ENCODE measurements at places on chromosomes 1 and 21.

DNA sequence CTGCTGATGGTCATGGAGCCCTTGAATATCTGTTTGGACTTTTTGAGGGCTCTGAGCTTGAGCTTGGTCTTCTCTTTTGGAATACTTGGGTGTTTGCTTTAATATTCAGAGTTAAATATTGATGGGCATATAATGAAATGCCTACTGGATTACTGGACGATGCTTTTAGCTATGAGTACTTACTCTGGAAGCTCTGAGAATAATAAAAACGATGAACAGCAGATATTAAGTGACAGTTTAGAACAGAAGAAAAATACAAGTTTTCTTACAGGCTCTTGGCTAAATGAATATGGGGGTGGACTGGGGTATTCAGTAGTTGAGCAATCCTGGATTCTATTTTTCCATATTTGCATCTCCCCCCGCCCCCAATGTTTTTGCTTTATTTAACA, 20.7 kb downstream of the GALNT2 start:
- no peak for DNase-seq

GRCh38 chr1:246182149-246182851, 324.8 kb downstream of the SMYD3 start:
- DNase-seq: no peak

GRCh38 chr1:201371276-201371675, 6.2 kb downstream of the TNNT2 start:
- no peak for DNase-seq

GRCh38 chr21:17388226-17388625, 124.6 kb upstream of the CXADR start:
- DNase-seq: no peak

- DNase-seq: no peak
Observed at GRCh38 chr1:30451532-30452125, 271.8 kb downstream of the MATN1 start.

DNA sequence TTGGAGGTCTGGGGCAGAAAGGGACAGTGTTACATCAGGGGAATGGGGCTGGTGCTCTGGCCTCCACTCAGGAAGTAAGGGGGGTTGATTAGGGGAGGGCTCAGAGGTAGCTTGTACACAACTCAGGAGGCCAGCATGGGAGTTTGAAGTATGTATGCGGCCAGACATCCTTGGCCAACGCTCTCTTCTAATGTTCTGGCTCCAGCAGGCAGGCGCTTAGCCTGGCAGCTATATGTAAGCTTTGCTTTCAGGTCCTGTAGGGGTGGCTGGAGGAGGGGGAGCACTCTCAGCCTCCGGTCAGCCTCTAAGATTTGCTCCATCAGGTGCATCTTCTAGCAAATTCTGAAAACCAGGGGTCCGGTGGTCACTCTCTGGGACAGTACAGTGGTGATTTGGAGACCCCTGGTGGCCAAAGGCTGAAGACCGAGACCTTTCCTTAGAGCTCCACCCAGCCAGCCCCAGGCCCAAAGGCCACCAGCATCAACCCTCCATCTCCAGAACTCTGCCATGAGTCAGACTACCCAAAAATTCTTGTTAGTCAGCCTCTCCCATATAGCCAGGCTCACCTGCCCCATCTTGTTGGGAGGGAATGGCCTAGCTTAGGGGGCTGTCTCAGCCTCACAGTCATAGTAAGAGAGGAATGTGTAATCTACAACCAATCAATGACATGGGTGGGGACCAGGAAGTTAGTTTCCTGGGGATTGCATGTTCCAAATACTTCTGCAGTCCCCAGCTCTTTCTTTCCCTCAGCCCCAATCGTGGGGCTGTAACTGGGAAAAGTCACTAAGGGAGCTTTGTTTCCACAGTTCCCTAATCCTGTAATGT, 9.7 kb upstream of the COL8A2 start:
- DNase-seq: peak; percentile 91

DNA sequence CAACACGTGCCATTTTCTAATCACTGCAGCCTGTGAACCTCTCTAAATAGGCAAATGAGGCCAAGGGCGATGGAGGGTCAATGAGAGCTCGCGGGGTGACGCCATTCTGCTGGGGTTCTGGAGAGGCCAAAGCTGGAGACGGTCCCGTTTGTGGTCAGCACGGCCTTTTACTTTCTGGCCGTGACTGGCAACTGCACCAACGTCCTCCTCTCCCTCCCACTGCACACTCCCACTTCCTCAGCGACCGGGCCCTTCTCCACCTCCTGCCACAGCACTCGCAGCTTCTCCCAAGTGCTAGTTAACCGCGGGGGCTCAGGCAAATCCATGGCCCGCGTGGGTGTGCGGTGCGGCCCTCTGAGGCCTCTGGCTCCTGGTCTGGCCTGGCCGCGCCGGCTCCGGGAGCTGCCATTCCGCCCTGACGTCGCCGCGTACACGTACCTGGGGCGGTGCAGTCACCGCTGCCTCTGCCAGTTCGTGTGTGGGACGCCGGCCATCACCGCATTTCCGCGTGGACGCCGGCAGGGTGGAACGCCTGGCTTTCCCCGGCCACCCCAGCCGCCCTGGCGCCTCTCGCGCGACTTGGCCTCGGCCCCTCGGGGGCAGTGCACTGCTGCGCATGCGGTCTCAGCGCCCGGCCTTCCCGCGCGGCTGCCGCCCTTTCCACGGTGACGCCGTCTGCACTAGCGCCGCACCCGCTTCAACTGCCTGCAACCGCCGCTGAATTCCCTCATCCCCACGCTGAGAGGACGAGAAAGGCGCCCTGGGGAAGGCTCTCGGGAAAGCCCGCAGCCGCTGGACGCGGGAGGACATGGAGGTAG, 18.2 kb downstream of the OR2C3 start:
- no peak for DNase-seq

- DNase-seq: no peak
Observed at GRCh38 chr1:212291505-212292134, 6.4 kb downstream of the PPP2R5A start.

DNA sequence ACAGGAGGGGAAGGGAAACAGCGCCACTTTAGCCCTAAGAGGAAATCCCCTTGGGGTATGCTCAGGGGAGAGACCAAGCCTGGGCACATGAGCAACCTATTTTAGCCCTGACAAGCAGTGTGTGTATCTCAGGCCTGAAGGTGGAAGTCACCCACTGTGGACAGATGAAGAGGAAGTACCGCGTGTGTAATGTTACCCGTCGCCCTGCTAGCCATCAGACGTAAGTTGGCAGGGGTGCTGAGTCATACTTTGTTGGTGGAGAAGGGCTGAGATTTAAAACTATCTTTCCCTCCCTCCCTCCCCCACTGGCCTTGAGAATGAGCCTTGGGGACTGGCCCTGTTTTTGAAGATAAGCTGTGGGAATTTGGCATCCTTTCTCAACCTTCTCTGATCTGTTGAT, 11.2 kb downstream of the AGO1 start:
- no peak for DNase-seq

GRCh38 chr1:2300851-2301606, 72.9 kb downstream of the SKI start:
- no peak for DNase-seq

DNA sequence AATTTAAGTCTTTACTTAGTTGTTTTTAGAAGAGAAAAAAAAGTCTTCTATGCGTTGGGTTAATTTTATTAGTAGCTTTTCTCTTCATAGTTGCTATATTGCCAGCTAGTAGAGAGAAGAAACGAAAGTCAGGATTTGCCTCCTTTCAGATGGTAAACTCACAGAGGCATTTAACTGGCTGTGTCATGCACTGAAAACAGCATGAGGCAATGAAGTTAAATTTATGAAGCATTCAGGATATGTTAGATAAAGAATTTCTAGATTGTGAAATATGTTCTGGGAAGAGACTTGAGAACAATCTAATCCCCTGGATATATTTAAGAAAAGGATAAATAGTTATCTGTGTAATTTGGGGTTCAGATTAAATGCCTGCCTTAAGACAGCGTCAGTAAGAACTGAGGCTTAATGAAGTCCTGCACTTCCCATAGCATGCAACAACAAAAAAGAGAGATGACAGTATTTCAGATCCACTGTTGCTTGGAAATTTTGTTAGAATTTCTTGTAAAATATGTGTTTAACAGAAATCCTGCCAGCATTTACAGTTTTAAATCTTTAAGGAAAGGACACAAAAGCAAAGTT, 1.7 kb downstream of the ANGPTL1 start:
- no peak for DNase-seq

GRCh38 chr21:31260790-31261189, 83.3 kb downstream of the TIAM1 start:
- DNase-seq: no peak

DNA sequence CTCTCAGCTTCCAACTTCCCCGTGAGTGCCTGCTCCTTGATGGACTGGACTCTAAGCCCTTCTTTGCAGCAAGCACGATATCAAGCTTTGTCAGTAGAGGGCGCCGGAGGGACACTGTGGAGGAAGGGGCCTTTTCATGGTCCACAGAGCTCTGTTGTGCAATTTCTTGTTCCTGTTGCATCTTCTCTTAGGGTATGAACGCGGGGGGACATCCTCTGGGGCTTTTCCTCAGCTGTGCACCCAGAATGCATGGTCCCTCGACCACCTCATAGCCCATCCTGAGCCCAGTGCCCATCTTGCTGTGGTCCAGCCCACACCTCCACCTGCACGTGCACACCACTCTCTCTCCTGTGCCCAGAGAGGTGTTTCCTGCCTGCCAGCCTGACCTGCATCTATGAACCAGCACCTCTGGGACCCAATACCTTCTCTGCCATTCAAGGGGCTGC, 556.8 kb downstream of the PTPRU start:
- peak; percentile 90 for DNase-seq

GRCh38 chr1:205310976-205311704, 10.4 kb downstream of the NUAK2 start:
- DNase-seq: no peak

GRCh38 chr21:31266241-31266640, 77.8 kb downstream of the TIAM1 start:
- DNase-seq: no peak

- no peak for DNase-seq
Observed at GRCh38 chr1:239723776-239724367, 337.5 kb downstream of the CHRM3 start.

DNA sequence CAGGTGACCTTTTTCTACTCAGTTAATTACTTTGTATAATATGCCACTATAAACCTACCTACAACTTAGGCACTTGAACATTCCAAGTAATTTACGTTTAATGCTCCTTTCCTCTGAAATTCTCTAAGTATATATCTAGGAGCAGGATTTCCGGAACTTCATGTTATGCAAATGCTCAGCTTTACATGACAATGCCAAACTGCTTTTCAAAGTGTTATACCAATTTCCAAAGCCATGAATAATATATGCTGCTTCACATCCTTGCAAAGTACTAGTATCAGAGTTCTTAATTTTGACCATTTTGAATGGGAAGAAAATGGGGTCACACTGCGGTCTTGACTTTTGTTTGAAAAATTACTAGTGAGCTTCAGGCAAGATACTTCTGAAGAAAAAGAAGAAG, 5.8 kb upstream of the XCL1 start:
- no peak for DNase-seq

GRCh38 chr1:21818656-21819055, 6.6 kb downstream of the LDLRAD2 start:
- peak; percentile 40 for DNase-seq

DNA sequence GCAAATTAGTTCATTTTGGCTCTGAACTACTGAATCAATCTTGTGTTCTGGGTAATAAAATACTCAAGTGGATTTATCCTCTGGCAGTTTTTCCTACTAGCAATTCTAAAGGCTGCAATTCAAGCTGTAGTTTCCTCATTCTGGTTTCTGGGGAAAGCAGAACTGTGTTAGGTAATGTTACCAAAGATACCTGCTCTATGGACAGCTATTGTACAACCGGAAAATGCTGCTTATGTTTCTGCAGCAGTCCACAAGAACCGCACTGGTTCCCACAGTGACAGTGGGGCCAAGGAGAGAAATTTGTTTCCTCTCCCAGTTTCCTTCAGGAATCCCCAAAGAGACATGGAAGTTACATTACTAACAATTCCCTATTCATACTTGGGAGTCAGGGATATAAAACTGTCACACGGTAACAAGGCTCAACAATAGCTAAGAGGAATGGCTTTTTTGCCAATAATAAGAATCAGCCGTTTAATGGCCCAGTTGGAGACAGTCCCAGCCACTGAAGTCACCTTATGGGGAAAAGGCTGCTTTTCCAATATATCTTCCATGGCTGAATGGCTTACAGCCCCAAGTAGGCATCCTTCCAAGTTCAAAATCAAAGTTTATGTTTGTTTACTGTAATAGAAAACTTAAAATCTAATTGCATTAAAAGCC, 52.6 kb downstream of the PCNX2 start:
- DNase-seq: no peak

DNA sequence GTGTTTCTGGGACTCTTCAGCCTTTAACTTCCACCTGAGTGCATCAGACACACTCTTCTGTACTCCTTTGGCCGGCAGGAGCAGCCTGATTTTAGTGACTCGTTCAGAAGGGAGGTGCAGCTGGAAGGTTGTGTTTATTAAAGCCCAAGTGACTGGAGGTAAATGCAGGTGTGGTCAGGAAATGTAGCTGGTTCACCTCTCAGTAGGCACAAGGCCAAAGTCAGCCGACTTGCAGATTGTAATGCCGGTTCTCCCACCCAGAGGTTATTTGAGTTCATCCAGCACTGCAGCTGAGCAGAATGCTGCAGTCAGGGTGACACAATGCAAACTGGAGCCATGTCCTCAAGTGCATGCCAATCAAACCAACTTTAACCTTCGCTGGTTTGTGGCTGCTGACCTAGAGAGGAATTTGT, 91.5 kb downstream of the SPATA46 start:
- no peak for DNase-seq

DNA sequence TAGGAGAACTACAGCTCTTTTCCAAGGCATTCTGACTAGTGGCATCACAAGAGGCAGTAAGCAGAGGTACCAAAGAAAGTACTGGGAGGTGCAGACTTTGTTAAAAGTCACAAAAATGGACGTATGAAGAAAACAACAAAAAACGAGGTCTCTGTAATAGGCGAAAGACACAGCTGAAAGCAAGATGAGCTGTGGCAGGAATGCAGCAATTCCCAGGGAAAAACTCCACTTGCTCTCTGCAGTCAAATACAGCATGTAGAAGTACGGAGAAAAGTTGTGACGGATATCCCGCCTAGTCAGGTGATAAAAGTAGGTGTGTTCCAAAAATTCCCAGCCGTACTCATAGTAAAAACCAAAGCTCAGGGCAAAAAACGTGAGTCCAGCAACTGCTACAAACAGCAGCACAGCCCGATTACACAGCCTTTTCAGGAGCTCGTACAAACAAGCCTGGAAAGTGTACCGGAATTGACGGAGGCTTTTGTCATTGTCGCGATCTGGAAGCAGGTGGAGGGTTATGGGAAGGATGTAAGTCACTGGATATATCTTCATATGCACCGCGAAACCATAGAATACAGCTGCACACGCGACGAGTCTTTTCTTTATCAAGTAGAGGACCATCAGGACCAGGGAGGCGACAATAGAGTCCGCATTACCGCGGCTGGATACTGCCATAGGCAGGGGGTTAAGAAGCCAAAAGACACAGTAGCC, 979 bp downstream of the PIGM start:
- DNase-seq: no peak

DNA sequence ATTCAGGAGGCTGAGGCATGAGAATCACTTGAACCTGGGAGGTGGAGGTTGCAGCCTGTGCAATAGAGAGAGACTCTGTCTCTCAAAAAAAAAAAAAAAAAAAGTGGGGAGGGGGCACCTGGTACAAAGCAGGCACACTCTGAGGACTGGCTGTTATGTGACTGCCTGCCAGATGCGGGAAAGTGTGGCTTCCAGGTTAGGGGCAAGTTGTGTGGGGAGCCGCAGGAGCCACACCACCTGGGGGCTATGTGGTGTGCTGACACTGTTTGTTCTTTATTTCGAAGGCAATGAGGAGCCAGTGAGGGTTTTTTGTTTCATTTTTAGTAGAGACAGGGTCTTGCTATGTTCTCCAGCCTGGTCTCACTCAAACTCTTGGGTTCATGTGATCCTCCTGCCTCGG, 5.7 kb downstream of the THEMIS2 start:
- DNase-seq: no peak

GRCh38 chr1:224333939-224334786, 4.2 kb upstream of the NVL start:
- DNase-seq: no peak

Measured in ELF-1 (cell line).